T-helper 1 cell (primary cell): ENCODE measurements at places on chromosomes 2 and 18.

DNA sequence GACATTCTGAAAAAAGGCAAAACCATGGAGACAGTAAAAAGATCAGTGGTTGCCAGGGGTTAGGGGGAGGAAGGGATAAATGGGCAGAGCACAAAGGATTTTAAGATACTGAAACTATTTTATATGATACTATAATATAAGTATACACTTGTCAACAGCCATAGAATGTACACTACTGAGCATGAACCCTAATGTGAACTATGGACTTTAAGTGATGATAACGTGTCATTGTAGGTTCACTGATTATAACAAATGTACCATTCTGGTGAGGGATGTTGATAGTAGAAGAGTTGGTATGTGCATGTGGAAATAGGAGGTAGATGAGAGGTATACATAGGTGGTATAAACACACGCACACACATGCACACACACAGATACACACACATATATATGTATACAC, 241.6 kb downstream of the NOL4 start:
- no peak for DNase-seq

- no peak for DNase-seq
Measured at GRCh38 chr2:239114119-239114581, 266.3 kb downstream of the TWIST2 start.

DNA sequence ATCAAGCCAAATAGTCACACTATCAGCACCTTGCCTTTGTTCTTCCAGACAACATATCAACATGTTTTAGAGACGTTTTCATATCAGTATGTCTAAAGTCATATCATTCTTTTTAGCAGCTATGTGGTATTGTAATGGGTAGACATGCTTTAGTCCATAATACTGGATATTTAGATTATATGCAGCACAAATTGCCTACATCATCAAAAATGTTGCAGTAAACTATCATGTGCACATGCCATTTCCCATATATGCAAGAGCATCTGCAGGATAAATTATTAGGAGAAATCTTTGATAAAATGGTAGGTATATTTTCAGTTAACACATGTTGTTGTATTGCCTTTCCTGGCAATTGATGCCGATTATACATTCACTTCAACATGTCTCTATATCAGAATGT, 636.5 kb downstream of the XIRP2 start:
- no peak for DNase-seq

GRCh38 chr2:39631718-39632117, 34.0 kb upstream of the TMEM178A start:
- no peak for DNase-seq

- DNase-seq: no peak
Measured at GRCh38 chr2:219274361-219274921, 4.7 kb upstream of the DNAJB2 start.

GRCh38 chr18:22088029-22088428, 81.4 kb upstream of the GATA6 start:
- no peak for DNase-seq

DNA sequence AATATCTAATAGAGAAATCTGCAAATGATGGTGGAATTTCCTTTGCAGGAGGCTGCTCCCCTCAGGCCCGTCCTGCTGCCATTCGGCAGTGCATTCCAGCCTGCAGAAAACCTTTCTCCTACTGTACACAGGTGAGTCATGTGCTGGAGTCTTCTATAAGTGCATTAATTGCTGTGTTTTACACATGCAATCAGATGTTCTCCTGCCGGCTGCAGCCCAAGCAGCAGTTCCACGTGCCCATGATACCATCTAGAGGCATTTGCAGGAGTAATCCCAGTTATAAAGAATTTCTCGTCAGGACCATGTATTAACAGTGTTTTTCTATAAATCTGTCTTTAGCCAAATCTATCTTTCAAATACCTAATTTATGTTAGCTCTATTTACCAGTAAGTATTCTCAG, 304.7 kb upstream of the HNMT start:
- no peak for DNase-seq

DNA sequence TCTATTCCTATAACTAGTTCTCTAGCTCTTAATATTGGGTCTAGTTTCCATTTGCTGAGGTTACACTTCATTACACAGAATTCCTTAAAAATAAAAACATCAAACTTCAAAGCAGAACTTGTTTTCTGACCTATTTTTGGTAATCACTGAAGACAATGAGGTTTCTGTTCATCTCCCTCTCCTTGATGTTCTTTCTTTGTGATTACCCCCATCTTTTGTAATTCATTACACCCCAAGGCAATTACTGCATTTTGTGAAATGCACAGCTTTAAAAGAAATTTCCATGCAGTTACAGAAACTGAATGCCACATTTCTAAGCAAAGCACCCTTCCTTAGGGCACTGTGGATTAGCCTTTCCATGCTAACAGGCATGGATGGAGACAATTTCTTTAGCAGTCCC, 363.2 kb upstream of the RND3 start:
- no peak for DNase-seq

DNA sequence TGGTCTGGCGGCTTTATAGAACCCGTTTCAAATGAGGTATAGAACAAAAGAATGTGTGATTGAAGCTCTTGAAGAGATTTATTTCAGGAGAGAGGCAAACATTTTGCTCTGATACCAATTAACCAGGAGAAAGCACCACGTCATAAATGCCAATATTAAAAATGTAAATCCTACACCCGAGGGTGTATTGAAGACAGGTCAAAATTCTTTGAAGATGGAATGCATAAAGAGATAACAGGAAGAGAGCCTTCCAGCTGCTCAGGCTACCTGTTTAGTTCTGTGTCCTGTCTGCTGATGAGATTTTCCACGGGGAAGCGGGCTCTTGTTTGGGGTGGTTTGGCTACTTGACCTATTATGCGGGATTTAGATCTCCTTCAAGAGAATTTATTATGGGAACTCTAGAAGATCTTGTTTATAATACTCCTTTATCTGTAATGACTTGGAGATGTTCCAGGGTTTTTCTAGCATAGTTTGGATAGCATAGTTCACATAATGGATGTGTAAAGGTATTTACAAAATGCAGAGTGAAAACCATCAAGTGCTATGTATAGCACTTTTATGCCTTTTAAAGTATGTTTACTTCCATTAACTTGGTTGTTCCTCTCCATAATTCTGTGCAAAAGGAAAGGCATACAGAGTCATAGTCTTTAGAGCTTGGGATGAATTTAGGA, 204.5 kb upstream of the SPRED2 start:
- no peak for DNase-seq

- DNase-seq: no peak
Measured at GRCh38 chr2:8332646-8333045, 349.2 kb upstream of the ID2 start.

GRCh38 chr18:44871771-44872170, 191.1 kb downstream of the SETBP1 start:
- DNase-seq: no peak

DNA sequence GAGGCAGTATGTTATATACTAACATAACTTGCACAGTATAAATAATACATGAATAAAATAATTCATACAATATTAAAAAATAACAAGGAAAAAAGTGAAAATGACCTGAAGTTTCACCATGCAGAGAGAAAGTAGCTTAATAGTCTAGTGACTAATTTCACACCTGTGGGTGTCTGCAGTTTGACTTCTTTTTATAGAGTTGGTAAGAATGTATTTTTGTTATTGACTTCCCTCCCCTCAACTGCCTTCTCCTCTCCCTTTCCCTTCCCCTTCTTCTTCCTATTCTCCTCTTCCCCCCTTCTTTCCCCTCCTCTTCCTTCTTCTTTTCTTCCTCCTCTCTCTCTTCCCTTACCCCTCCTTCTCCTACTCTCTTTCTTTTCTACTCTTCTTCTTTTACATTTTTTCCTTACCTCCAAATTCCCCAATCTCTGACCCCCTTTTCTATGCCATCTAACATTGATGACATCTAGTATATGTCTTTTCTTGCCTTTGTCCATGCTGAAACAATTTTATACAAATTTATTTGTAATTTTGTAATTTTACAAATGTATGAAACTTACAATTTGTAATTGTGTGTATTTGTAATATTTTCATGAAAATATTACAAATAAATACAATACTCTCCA, 3.1 kb downstream of the DNAH6 start:
- DNase-seq: no peak

- DNase-seq: no peak
Measured at GRCh38 chr2:120629241-120629895, 106.3 kb upstream of the GLI2 start.

- no peak for DNase-seq
Measured at GRCh38 chr2:219270055-219270372, 9.2 kb upstream of the DNAJB2 start.

DNA sequence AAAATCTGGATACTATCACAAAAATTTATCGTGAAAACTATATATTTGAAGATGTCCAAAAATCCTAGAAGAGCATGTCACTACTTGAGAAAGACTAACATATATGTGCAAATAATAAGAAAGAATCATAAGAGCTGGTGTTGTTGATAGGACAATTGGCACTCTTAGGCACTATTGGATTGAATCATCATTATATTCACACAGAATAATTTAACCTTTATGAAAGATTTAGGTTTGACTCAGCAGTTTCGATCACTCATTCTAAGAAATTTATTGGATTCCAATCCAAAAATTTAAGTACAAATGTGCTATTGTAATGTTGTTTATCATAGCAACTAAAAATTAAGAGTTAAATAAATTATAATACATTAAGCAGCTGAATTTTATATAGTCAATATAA, 503.6 kb downstream of the SPAG16 start:
- DNase-seq: no peak

- no peak for DNase-seq
Measured at GRCh38 chr2:144403933-144404332, 116.0 kb downstream of the ZEB2 start.

DNA sequence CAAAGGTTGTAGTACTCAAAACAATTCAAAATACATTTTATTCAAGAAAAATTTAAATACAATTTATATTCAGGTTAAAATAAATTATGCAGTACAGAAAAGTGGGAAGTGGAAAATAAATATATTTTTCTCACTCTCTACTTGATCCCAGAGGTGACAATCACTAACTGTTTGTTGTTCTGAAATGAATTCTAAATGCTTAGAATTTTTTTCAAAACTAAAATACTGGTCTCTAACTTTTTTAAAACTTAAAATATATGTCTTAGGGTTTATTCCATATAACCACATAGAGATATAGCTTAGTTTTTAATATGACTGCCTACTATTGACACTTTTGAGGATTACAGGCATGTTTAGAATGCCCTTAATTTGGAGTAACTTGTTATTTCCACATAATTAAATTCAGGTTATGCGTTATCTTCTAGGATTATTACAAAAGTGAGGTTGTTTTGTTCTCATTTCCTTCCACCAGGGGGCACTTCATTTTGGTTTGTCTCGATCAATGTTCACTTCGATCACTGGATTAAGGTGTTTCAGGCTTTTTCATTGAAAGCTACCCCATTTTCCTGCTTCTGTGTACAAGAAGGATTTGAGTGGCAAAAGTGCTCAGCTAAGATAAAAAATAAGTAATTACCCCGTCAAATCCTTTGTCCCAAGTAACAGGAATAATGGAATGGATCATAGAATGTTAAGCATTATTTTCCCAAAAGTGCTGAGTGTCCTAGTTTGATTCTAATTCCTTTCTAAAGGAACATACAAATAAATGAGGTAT, 27.1 kb upstream of the TFPI start:
- no peak for DNase-seq
